ENCODE measurements at places on chromosomes 2 and 18. TPM values are rescaled to one million over a fixed set of nuclear protein-coding genes. Genes with fewer than 3 reads are reported as not detected.

GRCh38 chr2:16120591-16121180 is 180.3 kb downstream of the MYCN start:
- no peak for DNase-seq

ANKRD62 gene
- not detected for total RNA-seq

- no peak for DNase-seq
Measured at GRCh38 chr2:57569396-57569795, 477.2 kb upstream of the VRK2 start.

FSIP2 gene
- total RNA-seq = under 0.01 TPM

GRCh38 chr2:168135630-168136029 is 111.8 kb downstream of the STK39 start:
- no peak for DNase-seq

Data from HFFc6 (cell line).